ENCODE measurements at places on chromosomes 16 and 17.

DNA sequence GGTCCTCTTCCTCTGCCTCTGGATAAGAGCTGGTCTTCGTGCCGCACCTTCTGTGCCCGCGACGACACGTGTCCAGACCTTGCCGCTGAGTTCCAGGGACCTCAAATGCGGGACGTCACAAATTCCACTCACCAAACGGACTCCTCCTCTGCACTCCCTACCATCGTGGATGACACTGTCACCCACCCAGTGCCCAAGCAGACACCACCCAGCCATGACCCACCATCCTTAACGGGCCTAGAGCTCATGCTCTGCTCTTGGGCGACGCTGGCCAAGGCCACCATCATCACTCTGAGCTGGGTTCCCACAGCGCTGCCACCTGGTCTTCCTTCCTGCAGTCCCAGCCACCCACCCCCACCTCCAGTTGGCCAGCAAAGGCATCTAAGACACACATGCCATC, 96.4 kb upstream of the RPL38 start:
- DNase-seq = no peak

GRCh38 chr16:11698271-11698689, 30.0 kb downstream of the SNN start:
- no peak for DNase-seq

DNA sequence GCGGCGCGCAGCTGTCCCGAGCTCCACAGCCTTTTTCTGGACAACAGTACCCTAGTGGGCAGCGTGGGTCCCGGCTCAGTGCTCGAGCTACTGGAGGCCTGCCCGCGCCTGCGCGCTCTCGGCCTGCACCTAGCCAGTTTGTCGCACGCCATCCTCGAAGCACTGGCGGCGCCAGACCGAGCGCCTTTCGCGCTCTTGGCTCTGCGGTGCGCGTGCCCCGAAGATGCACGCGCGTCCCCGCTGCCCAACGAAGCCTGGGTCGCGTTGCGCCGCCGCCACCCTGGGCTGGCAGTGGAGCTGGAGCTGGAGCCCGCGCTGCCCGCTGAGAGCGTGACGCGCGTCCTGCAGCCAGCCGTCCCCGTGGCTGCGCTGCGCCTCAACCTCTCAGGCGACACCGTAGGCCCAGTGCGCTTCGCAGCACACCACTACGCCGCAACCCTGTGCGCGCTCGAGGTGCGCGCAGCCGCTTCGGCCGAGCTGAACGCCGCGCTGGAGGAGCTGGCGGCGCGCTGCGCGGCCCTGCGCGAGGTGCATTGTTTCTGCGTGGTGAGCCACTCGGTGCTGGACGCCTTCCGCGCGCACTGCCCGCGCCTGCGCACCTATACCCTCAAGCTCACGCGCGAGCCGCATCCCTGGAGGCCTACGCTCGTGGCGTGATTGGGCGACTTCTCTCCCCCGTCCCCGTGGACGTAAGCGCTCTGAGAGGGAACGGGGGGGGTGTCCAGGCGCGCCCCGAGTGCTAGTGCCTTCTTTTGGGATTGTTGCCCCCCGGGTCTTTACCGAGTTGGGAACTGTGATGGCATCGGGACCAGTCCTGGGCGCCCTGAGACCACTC, 1.2 kb upstream of the HSF4 start:
- peak; percentile 46 for DNase-seq

GRCh38 chr17:51951741-51952140, 206.8 kb downstream of the CA10 start:
- DNase-seq = no peak

DNA sequence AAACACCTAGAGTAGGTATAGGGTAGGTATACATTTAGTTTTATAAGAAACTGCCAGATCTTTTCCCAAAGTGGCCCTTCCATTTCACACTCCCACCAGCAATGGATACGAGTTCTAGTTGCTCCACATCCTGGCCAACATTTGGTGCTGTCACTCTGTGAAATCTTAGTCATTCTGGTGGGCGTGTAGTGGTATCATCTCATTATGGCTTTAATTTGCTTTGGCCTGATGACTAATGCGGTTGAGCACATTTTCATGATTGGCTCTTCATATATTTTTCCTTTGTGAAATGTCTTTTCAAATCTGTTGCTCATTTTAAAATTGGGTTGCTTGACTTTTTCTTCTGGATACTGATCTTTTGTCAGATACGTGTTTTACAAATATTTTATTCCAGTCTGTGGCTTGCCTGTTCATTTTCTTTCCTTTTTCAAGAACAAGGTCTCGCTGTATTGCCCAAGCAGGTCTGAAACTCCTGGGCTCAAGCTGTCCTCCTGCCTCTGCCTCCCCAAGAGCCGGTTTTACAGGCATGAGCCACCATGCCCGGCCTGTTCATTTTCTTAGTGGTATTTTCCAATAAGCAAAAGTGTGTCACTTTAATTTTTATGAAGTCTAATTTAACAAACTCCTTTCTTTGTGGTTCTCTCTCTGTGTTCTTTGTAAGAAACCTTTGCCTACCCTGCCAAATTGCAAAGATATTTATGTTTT, 192.4 kb downstream of the SEC14L1 start:
- DNase-seq = no peak

DNA sequence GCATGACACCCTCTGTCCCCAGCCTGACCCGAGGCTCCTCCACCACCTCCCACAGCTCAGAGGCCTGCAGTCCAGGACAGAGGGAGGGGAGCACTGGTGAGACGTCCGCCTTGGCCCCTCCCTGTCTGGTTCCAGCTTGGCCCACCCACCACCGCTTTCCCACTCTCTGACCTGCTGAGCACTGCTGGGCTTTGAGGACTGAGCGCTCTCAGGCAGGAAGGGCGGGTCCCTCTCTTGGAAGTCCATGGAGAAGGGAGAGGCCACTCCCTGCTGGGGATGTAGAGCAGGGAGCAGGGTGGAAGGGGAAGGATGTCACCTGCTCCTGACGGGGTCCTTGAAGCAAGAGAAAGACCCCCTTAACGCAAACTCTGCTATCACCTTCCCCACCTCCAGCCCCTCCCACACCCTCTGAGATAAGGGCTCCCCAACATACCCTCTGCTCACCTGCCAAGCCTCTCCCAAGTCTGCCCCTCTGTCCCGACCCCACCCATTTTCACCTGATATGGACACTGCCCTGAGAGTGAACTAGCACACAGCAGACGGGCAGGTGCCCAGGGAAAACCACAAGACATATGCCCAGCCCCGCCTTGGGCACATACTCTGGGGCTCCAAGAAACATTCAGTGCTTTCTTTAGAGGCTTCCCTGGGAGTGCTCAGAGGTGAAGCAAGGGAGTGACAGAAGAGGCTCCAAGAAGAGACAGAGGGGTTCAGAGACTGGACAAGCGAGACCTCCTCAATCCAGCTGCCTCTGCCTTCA, 1.4 kb downstream of the OSBPL7 start:
- peak; percentile 25 for DNase-seq

- DNase-seq = no peak
These were observed 35.6 kb downstream of the TUBD1 start for GRCh38 chr17:59856859-59857794.

DNA sequence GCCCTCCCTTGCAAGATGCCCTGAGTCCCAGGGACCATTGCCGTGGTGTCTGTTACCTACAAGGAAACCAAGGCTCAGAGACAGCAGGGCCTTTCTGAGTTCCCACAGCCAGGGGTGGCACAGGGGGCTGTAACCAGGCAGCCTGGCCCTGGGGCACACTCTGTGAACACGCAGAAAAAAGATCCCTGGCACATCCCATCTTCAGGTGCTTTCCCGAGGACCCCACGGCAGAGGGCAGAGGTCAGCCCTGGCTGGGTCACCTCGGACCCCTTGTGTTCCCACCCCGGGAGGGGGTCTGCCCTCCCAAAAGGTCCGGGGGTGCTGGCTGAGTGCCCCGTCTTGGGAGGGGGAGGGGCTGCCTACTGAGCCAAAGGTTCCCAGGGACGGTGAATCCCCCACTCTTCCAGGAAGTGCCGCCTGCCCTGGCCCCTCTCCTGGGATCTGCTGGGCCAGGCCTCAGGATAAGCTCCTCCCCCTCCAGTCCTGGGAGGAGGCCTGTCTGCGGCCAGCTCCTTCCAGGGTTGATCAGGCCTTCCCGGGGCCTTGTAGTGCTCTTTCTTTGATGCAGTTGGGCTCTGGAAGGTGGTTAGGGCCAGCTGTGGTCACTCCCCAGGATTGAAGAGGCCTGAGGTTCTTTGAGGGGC, 8.1 kb downstream of the GLIS2 start:
- peak; percentile 79 for DNase-seq

DNA sequence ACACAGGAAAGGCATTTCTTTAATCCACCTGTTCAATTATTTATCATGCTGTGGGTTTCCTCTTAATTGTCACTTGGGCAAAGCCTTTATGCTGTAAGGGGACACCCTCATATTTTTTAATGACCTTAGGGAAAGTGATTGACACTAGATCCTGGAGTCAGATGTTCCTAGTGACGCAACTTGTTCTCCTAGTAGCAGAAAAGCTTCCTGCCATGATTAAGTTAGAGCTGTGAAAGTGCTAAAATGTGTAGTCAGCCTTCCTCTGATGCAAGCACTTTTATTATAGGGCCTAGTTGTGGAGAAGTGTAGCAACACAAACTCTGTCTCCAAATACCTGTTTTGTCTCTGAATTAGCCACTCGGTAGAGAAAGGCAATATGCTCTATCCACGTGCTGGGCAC, 12.3 kb downstream of the TMEM100 start:
- no peak for DNase-seq

GRCh38 chr16:27586711-27587110, 36.8 kb downstream of the KATNIP start:
- no peak for DNase-seq

DNA sequence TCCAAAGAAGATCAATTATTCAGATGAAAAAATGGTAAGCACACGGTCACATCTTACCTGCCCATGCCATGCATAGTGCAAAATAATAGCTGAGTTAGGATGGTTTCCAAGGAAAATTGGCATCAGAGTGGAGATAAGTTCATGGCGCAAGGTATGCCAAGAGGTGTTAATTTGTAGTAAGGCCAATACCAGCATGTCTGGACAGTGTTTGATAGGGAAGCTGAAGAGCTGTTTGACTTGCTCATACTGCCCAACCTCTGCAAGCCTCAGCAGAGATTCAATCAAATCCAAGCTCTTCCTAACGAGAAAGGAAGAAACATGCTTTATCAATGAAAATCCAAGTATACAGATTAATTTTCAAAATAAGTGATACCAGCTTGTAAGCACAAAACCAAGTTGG, 51.0 kb downstream of the CNOT1 start:
- no peak for DNase-seq

DNA sequence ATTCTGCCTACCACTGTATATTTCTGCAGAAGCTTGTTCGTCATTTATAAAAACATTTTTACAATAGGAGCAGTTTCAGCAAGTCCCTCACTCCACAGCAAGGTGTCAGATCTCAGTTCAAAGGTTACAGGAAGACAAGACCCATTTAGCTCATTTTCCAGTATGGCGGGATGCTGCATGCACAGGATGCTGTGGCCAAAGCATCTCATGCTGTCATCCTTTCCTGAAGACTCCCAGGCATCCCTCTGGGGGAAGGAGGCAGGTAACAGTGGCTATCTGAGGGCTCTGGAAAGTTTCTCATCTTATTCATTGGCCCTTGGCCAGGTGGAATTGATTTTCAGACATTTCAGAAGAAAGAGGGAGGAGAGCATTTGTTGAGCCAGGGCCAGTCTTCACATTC, 539.3 kb upstream of the CDH5 start:
- DNase-seq = no peak

DNA sequence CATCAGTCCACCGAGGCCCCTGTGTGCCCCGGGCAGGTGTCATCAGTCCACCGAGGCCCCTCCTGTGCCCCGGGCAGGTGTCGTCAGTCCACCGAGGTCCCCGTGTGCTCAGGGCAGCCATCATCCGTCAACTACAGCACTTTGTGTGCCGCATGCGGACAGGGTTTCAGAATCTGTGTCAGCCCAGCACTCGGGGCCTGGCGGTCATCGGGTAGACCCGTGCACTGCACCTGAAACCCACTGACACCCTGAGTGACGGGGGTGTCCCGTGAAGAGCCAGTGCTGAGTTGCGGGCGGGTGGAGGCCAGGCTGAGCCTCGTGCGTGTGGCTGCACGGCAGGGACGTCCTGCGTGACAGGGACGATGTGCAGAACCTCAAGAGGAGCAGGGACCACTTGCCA, 38.4 kb downstream of the BAHCC1 start:
- no peak for DNase-seq

DNA sequence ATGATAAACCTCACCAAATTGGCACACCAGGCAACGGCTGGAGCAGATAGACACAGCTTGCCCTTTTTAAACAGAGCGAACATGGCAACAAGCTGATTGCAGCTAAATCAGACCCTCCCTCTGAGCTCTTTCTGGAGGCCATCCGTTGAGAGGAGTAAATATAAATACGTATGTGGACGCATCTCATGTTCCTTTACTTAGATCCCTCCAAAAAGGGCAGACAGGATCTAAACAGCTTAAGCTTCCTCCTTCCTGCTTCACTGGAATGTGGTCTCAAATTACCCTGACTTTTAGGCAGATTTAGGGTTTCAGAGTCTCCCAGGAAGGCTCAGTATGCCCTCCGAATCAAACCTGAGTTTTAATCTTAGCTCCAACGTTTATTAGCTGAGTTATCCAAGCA, 204.7 kb upstream of the GOT2 start:
- DNase-seq = no peak

DNA sequence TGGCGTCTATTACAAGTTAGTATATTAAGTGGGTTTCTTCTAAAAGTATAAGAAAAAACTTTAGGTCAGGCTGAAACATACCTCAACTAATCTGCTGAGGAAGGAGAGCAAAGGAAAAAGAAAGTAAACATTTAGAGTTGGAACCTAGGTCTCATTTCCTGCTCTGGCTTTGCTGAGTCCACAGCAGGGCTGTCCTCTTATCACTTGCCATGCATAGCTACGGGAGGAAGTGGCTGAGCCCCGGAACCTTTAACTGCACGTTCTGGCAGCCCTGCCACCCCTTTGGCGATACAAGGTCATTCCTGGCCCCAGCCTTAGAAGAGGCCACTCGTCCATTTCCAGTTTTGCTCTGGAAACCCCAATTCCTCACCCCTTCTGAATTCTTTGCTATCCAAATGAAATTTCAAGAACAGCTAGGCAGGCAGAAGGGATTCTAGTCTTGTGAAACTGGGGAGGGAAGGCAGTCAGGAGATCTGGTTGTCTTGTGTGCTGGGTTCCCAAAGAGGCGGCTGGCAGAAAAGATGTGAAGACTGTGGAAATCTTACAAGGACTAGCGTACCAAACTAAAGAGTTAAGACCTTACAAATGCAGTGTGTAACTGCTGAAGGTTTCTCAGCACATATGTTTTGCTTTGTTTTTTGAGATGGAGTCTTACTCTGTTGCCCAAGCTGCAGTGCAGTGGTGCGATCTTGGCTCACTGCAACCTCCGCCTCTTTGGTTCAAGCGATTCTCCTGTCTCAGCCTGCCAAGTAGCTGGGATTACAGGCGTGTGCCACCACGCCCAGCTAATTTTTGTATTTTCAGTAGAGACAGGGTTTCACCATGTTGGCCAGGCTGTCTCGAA, 19.1 kb downstream of the WIPI1 start:
- DNase-seq = no peak

Measured in left hindlimb (tissue), 1 donor.